ENCODE measurements at places on chromosomes 11 and 22.
A peak's percentile ranks its signal among the peaks of the same experiment; 100 is the strongest.

DNA sequence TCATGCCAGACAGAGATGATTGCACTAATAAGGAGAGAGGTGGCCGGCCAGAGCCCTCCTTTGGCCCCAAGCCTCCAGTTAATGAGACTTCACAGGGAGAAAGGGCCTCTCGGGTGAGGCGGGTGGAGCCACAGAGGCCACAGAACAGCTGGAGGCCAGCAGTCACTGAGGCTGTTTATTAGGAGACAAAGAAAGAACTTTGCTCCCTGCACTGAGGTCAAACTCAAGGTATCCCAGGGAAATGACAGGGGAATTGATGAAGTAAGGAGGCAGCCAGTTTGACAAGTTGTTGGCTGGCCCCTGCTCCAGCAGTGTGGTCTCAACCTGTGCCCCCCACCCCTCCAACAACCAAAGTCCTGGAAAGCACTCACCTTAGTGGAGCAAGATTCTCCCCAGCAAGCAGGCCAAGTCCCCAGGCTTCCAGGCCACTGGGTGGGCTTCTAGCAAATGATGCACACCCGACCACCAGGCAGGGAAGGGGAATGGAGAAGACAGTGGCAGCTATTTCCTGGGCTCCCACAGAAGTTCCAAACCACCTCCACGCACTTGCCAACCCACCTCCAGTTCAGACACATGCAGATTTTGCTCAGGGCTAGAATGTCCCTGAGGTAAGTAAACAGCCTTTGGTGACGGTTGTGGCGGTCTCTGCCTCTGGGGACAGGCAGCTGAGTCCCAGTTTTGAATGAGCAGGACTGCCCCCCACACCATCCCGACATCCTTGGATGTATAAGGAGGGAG is 53.2 kb downstream of the RPUSD4 start:
- no peak for DNase-seq

DNA sequence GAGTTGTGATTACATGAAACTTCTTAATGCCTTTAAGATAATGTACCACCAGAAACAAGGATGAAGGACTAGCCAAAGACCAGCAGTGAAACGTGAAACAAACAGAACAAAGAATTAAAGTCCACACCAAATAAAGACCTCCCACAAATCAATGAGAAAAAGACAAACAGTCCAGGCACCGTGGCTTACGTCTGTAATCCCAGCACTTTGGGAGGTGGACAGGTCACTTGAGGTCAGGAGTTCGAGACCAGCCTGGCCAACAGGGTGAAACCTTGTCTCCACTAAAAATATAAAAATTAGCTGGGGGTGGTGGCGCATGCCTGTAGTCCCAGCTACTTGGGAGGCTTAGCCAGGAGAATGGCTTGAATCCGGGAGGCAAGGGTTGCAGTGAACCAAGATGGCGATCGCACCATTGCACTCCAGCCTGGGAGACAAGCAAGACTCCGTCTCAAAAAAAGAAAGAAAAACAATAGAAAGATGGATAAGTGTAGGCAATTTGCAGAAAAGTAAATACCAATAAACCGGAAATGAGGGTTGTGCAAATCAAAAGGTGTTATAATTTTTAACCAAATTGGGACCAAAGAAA is 167.8 kb upstream of the GRK3 start:
- no peak for DNase-seq

GRCh38 chr22:32327596-32328171 is 30.0 kb upstream of the RFPL3 start:
- no peak for DNase-seq

GRCh38 chr11:117371453-117371852 is 43.8 kb downstream of the CEP164 start:
- DNase-seq: no peak

GRCh38 chr11:115920092-115920461 is 415.9 kb upstream of the CADM1 start:
- DNase-seq: no peak

DNA sequence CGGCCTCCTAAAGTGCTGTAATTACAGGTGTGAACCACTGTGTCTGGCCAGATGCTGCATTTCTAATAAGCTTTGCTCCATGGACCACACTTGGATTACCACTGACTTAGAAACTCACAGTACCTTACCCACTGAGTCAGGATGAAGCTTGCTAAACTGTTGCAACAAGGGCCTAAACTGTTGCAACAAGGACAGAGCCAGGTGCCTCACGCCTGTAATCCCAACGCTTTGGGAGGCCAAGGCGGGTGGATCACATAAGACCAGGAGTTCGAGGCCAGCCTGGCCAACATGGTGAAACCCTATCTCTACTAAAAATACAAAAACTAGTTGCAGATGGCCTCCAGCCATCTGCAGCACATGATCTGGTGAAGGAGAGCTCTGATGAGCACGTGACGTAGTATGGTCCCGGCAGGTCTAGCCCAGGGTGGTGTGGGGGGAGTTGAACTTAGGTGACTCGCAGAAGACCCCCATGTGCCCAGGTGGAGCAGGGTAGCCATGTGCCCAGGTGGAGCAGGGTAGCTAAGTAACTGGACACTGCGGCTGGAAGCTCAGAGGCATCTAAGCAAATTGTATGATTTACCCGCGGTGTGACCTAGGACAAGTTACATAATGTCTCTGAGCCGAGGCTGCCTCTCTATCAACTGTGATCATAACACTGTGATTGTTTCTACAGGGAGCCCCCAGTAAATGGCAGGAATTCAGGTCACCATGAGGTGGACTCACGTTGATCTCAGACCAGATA is 8.4 kb downstream of the SLC25A45 start:
- no peak for DNase-seq

GRCh38 chr11:7490054-7490453 is 4.7 kb downstream of the OLFML1 start:
- DNase-seq: no peak

DNA sequence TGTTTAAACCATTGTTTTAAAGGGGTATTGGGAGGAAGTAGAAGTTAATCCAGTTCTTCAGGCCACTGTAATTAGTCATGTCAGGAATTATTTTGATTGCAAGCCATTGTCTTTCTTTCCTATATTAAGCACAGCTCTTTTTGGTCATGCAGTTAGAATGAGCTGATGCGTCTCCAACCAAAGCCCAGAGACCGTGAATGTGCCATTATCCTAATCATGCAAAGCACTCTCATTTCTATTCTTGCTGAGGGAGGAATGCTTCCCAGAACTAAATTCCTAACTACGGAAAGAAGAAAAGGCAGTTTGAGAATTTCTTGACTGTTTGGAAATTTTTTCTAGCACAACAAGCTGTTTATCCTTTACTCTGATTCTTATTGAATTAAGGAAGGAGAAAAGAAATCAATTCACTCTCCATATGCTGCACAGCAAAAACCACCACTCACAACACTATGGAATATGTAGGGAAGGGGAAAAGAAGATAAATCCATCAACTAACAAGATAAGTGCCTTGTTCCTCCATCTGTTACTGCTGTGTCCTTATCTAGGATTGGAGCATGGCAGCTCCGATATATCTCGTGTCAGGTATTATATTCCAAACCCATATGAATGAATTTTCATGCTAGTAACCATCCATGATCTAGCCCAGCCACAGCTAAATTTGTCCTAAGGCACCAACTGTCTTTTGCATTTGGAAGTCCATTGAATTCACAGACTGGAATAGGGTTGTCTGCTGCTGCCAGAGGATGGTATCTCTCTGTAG is 70.8 kb downstream of the NTM start:
- DNase-seq: no peak

DNA sequence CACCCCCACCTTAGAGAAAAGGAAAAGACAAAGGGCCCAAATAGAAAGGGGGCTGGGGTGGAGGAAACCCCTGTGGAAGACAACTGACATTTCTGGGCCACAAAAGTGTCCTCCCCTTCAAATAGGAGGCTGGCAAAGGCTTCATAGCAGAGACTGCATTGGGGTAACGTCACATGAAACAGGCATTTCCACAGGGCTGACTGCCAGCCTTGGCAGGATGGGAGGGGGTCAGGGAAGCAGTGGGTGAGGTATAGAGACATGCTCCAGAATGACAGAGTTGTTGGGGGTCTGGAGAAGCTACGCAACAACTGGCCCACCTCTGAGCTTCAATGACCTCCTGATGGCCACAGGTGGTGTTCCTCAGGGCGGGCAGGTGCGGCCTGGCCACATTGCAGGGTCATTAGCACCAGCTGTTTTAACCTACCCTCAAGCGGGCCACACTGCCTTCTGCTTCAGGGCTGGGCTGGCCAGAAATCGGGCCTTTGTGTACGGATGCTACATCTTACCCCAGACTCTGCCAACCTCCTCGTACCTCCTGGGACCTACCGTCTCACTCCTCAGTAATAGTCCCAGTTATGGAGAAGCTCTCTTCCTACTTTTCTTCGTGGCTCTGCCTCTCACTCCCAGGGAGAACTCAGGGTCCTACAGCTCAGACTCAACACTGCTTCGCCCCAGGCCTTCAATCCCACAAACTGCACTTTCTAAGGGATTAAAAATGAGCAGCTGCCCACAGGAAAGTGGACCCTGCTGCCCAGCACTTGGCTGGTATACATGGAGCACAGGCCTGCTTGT is 160.0 kb upstream of the NCAM1 start:
- DNase-seq: no peak

GRCh38 chr11:92489826-92490399 is 265.3 kb downstream of the FAT3 start:
- DNase-seq: no peak

- no peak for DNase-seq
These were observed 174.1 kb downstream of the MN1 start for GRCh38 chr22:27627444-27627833.

GRCh38 chr11:2816941-2817421 is 68.6 kb downstream of the CDKN1C start:
- no peak for DNase-seq

DNA sequence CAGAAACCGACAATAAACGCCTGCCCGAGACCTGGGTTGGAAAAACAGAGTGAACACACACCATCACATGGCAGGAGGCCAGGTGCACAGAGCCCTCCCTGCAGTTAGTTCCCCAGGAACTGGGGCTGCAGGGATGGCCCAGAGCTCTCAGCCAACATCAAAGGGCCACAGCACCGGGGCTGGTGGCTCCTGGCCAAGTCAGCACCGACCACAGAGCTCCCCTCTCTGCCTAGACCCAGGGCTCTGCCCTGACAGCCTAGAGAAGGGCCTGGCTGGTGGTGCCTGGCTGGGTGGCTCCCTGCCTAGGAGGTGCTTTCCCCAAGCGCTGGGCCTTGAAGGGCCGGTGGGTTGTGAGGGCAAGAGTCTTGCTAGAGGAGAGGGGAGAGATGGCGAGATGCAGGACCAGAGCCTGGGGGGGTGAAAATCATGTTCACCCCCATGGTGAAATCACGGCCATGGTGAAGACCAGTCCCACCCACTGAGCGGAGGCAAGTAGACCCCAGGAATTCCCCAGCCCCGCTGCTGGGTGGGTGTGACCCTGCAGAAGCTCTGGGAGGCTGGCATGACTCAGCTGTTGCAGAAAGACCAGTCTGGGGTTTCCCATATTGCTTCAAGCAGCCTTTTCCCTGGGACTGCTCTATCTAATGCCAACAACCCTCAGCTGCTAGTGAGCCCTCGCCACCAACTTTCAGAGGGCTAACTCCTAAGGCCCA is 7.2 kb upstream of the BID start:
- DNase-seq: peak; percentile 25

DNA sequence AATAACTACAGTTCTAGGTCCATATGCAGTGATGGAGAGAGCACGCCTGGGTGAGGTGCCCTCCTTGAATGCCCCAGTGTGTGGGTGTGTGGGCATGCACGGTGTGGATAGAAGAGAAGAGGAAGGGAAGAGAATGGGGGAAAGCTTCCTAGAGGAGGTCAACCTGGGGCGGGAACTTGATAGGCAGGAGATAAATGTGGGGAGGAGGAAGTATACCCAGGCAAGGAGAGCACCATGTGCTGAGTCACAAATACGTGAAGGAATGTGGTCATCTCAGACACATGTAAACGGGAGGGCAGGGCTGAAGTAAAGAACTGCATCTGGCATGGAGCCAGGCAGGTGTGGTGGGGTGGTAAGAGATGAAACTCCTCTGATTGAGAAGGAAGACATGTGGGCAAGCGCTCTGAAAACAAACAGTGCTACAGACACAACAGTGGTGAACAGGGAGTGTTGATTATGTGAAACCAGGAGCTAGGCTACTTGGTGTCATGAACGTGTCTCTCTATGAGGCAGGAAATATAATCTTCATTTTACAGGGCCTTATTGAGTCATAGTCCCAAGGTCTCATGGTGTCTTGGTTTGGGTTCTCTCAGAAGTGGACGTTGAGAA is 61.5 kb upstream of the EED start:
- no peak for DNase-seq

- DNase-seq: no peak
These were observed 1.6 kb upstream of the SGSM3 start for GRCh38 chr22:40368836-40369235.

DNA sequence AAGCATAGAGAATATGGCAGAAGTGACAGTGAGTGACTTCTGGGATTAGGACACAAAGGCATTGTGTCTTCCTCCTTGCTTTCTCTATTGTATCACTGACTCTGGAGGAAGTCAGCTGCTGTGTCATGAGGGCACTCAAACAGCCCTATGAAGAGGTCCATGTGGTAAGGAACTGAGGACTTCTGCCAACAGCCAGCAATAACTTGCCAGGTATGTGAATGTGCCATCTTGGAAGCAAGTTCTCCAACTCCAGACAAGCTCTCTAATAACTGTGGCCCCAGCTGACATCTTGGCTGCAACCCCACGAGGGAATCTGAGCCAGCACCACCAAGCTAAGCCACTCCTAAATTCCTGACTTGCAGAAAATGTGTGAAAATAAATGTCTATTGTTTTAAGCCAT is 83.6 kb upstream of the ZBED5 start:
- DNase-seq: no peak

- no peak for DNase-seq
These were observed 147.5 kb downstream of the LARGE1 start for GRCh38 chr22:33772745-33773144.

DNA sequence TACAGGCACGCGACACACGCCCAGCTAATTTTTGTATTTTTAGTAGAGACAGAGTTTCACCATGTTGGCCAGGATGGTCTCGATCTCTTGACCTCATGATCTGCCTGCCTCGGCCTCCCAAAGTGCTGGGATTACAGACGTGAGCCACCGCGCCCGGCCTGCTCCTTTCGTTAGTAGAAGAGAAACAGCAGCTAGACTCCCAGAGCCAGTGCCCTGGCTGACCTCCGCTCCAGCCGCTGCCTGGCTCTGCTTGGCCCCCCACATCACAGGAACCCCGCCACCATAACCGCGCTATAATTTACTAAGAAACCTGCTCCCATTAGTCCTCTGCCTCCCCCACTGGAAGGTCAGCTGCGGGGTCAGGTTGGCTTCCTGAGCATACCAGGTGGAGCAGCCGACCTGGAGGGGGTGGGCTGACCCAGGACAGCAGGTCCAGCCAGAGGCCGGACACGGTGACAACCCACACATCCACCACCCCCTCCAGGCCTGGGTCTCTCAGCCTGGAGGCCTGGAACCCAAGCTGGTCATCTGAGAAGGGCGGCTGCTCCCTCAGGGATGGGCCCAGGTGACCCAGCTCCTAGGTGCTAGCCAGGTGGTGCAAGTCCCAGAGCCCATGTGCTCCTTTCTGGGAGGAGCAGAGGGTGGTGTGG is 7.5 kb upstream of the POLDIP3 start:
- no peak for DNase-seq

- no peak for DNase-seq
These were observed 5.2 kb upstream of the TNFRSF13C start for GRCh38 chr22:41931701-41932269.

GRCh38 chr22:38248280-38248679 is 24.5 kb downstream of the TMEM184B start:
- no peak for DNase-seq

- no peak for DNase-seq
These were observed 215.3 kb downstream of the BARX2 start for GRCh38 chr11:129590753-129591475.

All from NCI-H1105 (cell line).